Activated CD4-positive, alpha-beta memory T cell treated with anti-CD3 and anti-CD28 coated beads, Interleukin-2, amount 10 ng/mL, durations not matched to agents 7 days and 5 days (primary cell): ENCODE measurements at places on chromosomes 12 and 14. TPM values are rescaled to one million over a fixed set of nuclear protein-coding genes. Genes with fewer than 3 reads are reported as not detected.

The MYH6 gene
- 0.10 TPM for total RNA-seq

- no peak for DNase-seq
- no peaks in the 10 kb centered on the region for H3K36me3 ChIP-seq
- H3K4me3 ChIP-seq: no peak overlapping the region
- no peaks in the 10 kb centered on the region for H3K4me1 ChIP-seq
- H3K27ac ChIP-seq: no peak overlapping the region
Measured at GRCh38 chr12:107145397-107145796, 52.0 kb upstream of the CRY1 start.

GRCh38 chr12:112962561-112962960, 15.8 kb upstream of the OAS2 start:
- H3K27me3 ChIP-seq: no peaks in the 10 kb centered on the region
- no peak overlapping the region for H3K27ac ChIP-seq
- H3K4me1 ChIP-seq: peaks cover 22% of the 10 kb centered on the region
- H3K4me3 ChIP-seq: no peak overlapping the region

GRCh38 chr14:50855558-50855957, 16.3 kb upstream of the ABHD12B start:
- H3K4me1 ChIP-seq: peaks cover 12% of the 10 kb centered on the region
- H3K27me3 ChIP-seq: peaks cover 5% of the 10 kb centered on the region
- H3K36me3 ChIP-seq: no peaks in the 10 kb centered on the region
- DNase-seq: no peak
- no peak overlapping the region for H3K27ac ChIP-seq

DNA sequence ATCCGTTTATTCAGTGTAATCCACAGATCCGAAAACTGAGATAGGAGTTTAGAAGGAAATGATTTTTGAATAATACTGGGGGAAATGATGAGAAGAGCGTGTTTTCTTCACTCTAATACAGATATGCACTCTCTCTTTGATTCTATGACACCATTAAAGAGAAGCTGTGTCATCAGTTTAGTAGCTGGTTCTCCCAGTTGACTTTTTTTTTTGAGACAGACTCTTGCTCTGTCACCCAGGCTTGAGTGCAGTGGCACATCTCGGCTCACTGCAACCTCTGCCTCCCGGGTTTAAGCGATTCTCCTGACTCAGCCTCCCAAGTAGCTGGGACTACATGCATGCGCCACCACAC, 48.4 kb upstream of the EML1 start:
- no peak overlapping the region for H3K27ac ChIP-seq
- peaks cover 12% of the 10 kb centered on the region for H3K27me3 ChIP-seq
- peaks cover 7% of the 10 kb centered on the region for H3K4me1 ChIP-seq
- no peak overlapping the region for H3K4me3 ChIP-seq
- DNase-seq: no peak
- H3K36me3 ChIP-seq: no peaks in the 10 kb centered on the region

- H3K4me3 ChIP-seq: no peak overlapping the region
- peaks cover 26% of the 10 kb centered on the region for H3K4me1 ChIP-seq
- H3K27me3 ChIP-seq: no peaks in the 10 kb centered on the region
- no peak for DNase-seq
Measured at GRCh38 chr12:96060041-96060440, 24.7 kb upstream of the LTA4H start.

The COL2A1 gene
- not detected for total RNA-seq

The SLCO1A2 gene
- total RNA-seq: not detected

The CBLN3 gene
- 9.5 TPM for total RNA-seq

The FBLN5 gene
- total RNA-seq: 2.5 TPM

DNA sequence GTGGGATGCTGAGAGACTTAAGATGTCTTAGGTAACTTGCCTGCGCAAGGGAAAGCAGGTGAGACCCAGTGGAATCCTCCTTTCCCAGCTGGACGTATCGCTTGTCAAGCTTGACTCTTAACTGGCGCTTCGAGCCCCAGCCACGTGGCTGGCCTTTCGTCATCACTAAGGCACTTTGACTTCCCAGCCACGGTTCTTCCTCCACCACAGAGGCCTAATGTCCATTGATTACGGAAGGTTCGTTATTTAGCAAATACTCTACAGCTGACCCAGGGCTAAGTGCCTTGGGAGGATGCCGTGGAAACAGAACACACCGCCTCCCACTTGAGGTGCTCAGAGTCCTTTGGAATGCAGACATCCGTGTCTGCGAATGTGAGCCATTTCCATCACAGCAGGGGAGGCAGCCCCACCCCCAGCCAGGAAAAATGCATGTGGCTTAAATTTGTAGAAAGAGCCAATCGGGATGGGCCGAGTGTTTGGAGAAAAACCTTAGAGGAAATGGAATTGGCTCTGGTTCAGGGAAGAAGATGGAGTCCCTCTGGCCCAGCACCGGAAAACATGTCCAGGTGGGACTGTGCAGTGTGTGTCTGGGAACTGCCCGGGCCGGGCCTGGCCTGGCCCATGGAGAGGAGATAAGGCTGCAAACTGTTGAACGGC, 115.7 kb downstream of the PLXNC1 start:
- peaks cover 34% of the 10 kb centered on the region for H3K4me1 ChIP-seq
- H3K36me3 ChIP-seq: peaks cover 58% of the 10 kb centered on the region
- no peaks in the 10 kb centered on the region for H3K27me3 ChIP-seq
- no peak overlapping the region for H3K4me3 ChIP-seq
- no peak for DNase-seq
- H3K27ac ChIP-seq: no peak overlapping the region

GRCh38 chr14:28773861-28774691, 7.5 kb downstream of the FOXG1 start:
- H3K4me1 ChIP-seq: no peaks in the 10 kb centered on the region
- H3K27me3 ChIP-seq: peaks cover 34% of the 10 kb centered on the region
- peaks cover 4% of the 10 kb centered on the region for H3K36me3 ChIP-seq
- H3K27ac ChIP-seq: no peak overlapping the region
- DNase-seq: no peak

The PZP gene
- not detected for total RNA-seq

The KRAS gene
- 38.5 TPM for total RNA-seq

- H3K27me3 ChIP-seq: no peaks in the 10 kb centered on the region
- peaks cover 47% of the 10 kb centered on the region for H3K36me3 ChIP-seq
- H3K27ac ChIP-seq: peak overlapping the region; percentile 87
- H3K4me1 ChIP-seq: peaks cover 62% of the 10 kb centered on the region
Measured at GRCh38 chr12:8951744-8952143, 2.3 kb upstream of the M6PR start.

The PMCH gene
- total RNA-seq: 0.70 TPM

The TEX52 gene
- 0.20 TPM for total RNA-seq

- no peaks in the 10 kb centered on the region for H3K4me1 ChIP-seq
- no peak overlapping the region for H3K4me3 ChIP-seq
- H3K27ac ChIP-seq: no peak overlapping the region
Measured at GRCh38 chr14:59711080-59711479, 134.5 kb upstream of the CCDC175 start.

- H3K36me3 ChIP-seq: no peaks in the 10 kb centered on the region
- DNase-seq: no peak
- no peaks in the 10 kb centered on the region for H3K4me1 ChIP-seq
- no peak overlapping the region for H3K27ac ChIP-seq
- no peak overlapping the region for H3K4me3 ChIP-seq
Measured at GRCh38 chr14:49505041-49505766, 81.0 kb downstream of the RPS29 start.
